Activated B cell treated with CpG ODN at 0.5 μM for 24 hours (primary cell): ENCODE measurements at places on chromosomes 16 and 17.

DNA sequence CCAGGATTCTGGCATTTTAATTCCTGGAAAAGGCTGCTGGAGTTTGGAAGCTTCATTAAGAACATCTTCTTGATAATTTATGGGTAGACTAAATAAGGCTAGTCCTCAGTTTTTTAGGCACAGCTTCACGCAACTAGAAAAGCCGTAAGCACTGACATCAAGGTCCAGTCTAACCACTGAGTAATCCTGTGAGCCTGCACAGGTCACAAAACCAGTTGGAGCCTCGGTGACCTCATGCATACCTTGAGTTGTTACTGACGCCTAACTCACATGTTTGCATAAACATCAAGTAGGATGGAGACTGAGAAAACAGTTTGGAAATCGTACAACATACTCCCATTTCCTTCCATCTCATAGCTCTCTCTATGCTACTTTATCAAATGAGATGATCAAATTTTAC is 63.8 kb upstream of the RCVRN start:
- DNase-seq = no peak

DNA sequence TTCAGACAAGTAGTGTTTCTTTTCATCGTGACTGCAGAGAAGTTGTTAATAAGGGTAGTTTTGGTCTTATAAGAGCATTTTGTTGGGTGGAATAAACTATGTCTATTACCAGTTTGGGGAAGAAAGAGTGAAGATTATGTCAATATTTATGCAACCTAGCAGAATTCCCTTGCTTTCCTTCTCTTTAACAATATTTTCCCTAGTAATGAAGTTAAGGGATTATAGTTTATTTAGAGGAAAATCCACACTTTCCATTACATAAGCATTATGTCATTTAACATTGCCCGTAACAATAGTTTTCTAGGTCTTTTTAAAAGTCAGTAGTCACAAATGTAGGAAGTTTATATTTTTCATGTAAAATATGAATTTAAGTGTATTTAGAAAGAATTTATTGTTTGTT is 2.5 kb upstream of the MAF start:
- no peak for DNase-seq

DNA sequence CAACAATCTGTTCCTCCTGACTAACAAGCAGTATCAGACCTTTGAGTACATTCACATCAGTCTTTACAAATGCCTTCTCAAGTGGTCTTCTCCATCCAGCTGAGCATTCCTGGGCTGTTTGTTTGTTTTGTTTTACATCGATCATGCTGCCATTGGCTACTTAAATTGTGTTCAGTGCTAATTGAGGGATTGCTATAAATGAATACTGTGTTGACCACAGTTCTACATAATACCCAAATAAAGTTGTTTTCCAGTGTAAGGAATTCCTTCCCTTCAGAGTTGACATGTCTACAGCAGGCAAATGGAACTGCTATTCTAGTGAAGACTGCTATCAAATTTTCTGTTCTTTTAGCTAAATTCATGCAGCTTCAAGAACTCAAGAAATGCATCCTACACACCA is 3.2 kb downstream of the CDH8 start:
- no peak for DNase-seq

DNA sequence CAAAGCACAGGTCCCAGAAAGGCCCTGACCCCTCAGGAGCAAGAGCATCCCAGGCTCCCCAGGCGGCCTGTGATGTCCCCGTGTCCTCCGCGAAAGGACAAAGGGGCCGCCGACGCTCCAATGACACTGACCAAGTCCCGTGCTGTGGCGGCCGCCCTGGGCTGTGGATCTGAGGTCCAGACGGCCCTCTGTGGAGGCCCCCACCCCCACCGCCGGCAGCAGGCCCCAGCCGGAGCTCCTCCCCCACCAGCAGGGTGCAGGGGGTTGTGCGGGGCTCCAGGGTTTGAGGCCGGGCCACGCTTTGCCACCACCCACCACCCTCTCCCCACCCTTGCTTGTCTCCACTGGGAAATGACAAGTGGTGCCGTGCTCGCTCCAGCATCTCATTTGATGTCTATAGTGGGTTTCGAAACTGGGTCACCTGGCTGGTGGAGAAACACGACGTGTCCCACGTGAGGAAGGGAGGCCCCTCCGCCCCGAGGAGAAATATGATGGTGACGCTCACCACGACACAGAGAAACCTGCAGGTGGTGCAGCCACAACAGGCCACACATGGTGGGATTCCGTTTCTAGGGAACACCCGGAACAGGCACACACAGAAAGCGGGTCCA is 31.2 kb upstream of the ZNF469 start:
- no peak for DNase-seq

- peak; percentile 18 for DNase-seq
Measured at GRCh38 chr16:20774703-20775362, 11.0 kb downstream of the ACSM3 start.

DNA sequence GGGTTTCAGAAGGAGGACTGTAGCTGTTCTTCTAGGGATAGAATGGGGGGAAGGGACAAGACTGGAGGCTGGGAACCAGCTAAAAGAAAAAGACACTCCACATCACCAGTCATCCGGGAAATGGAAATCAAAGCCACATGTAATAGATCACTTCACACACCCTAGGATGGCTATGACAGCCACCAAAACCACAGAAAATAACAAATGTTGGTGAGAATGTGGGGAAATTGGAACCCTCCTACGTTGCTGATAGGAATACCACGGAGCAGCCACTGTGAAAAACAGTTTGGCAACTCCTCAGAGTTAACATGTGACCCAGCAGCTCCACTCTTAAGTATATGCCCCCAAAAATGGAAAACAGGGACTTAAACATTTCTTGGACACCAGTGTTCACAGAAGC is 2.3 kb downstream of the TLE7 start:
- no peak for DNase-seq

DNA sequence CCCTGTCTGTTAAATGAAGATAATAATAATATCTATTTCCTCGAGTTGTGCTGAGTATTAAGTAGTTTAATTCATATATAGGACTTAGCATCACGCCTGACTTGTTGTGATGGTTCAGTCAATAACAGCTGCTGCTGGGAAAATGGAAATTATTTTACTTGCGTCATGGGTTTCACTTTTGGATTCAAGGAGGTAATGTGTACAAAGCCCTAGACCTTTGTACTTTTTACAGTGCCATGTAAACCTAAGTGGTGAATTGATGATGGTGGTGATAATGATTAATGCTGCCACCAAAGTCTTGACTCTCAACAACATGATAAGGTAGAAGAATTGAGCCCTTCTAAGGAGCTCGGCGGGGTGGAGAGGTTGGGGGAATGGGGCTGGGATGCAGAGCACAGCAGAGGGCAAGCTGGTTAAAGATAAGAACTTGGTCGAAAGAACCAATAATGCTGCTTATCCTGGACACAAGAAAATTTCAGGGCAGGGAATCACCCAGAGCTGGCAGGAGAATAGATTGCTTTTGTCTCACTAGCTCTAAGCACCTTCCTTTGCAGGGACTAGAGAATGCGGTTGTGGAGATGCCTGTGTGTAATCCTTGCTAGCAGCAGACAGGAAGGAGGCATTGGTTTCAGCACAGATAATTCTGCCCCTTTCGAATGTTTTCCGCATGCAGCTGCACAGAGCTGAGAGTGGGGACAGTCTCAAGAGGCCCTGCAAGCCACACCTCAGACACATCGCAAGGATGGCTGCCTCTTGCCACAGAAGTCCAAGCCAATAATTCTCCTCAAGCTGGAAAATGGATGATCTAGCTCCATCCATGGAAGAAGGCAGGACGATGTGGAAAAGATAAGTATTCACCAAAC is 187.1 kb downstream of the TMEM114 start:
- DNase-seq = no peak
